NCI-H1092 (cell line): ENCODE measurements at places on chromosomes 2 and 18.

DNA sequence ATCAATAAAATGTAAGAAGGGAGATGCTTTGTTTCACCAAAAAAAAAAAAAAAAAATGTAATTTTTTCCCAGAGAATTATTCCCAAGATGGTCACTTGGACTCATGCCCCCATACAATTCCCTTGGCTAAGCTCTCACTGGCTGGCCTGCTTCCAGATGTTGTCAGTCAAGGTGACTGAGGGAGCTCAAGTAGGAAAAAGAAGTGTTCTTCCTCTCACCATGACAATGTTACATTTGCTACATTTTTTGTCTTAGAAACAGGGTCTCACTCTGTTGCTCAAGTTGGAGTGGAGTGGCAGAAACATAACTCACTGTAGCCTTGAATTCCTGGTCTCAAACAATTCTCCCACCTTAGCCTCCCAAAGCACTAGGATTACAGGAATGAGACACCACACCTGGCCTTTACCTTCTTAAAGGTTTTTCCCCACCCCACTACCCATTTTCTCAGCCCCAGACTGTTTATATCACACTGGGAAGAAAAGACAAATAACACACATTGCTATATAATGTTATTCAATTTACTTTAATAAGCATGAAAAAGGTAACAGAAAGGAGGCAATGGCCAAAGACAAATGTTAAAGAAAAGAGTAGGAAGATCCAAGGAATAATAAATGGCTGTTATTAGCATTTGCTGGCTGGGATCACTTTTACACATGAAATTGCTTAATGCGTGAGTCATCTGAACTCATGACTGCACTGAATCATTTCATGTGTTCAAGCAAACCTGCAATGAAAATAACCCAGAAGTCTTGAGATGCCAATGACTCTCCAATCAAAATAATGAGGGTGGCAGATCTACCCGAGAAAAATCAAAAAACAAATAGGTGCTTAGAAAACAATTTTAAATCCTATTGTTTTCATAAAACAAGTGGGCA lies 45.2 kb downstream of the ACVR1 start:
- DNase-seq, result no peak

GRCh38 chr18:25230658-25231326 lies 121.2 kb downstream of the ZNF521 start:
- no peak for DNase-seq

- DNase-seq, result no peak
These were observed 109.4 kb downstream of the KCTD1 start for GRCh38 chr18:26438980-26439379.

- DNase-seq, result no peak
These were observed 1.9 kb downstream of the CTLA4 start for GRCh38 chr2:203869223-203870042.

- DNase-seq, result no peak
These were observed 435.6 kb upstream of the HS6ST1 start for GRCh38 chr2:128754246-128754724.

DNA sequence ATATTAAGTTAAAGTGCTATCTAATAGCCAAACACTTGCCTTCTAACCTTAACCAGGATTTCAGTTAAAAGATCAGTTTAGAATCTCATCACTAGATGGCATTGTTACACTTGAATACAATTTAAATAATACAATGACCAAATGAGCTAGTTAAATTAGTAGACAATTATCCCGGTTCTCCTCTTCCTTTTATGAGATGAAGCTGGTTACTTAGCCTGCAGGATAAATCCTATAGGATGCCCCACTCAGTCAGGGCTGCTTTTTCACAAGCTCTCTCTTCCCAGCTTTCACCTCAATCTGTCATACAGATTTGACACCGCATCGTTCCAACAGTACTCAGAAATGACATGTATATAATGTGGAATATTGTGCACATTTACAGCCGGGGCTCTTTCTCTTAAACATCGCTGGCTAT lies 678.8 kb downstream of the KCNJ3 start:
- DNase-seq, result no peak

GRCh38 chr2:128420776-128421175 lies 102.1 kb upstream of the HS6ST1 start:
- DNase-seq, result no peak
